ENCODE measurements at places on chromosomes 1 and 21. TPM values are rescaled to one million over a fixed set of nuclear protein-coding genes. Genes with fewer than 3 reads are reported as not detected.

DNA sequence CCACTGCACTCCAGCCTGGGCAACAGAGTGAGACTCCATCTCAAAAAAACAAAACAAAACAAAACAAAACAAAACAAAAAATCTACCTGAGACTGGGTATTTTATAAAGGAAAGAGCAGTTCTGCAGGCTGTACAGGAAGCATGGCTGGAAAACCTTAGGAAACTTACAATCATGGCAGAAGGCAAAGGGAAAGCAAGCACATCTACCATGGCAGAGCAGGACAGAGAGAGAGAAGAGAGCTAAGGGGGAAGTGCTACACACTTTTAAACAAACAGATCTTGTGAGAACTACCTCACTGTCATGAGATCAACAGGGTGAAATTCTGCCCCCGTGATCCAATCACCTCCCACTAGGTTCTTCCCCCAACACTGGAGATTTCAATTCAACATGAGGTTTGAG, 198.3 kb upstream of the SAMSN1 start:
- no peak for DNase-seq

DNA sequence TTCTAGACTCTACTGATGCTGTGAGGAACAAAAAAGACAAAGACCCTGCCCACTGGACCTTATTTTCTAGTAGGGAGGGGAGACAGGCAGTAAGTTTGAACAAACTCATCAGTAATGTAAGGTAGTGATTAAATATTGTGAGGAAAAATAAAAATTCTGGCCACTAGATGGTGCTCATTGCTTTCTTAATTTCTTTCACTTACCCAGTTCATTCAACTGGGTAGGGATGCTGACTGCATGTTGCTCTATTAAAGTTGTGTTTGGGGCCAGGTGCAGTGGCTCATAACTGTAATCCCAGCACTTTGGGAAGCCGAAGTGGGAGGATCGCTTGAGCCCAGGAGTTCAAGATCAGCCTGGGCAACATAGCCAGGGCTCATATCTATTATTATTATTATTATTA, 6.3 kb upstream of the KYAT3 start:
- DNase-seq = no peak

GRCh38 chr1:209988706-209989105, 50.7 kb downstream of the SYT14 start:
- DNase-seq = no peak

The PGLYRP3 gene
- not detected for total RNA-seq

Measured in uterus (tissue), 4 donors.